ENCODE measurements at places on chromosomes 13 and 19.
A peak's percentile ranks its signal among the peaks of the same experiment; 100 is the strongest.

DNA sequence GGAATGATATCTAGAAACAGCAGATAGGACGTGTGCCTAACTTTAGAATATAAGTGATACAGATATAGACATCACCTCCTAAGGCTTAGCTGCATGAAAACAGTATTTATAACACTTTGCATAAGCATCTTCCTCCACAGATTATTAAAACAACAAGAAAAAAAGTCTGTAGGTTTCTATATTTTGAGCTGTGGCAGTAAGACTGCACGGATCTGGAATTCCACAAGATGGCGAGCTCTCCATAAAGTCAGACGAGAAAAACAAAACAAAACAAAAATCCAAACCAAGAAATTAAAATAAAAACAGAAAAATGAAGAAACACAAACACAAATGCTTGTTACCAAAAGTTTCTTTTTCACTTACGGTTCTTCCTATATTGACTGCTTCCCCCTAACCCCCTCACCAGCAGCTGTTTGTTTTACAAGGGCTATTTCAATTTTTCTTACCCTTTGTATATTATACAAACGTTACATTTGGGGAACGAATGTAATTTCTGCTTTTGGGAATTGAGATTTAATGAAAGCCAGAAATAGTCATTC lies 285.8 kb downstream of the MYO16 start:
- peak; percentile 48 for DNase-seq

DNA sequence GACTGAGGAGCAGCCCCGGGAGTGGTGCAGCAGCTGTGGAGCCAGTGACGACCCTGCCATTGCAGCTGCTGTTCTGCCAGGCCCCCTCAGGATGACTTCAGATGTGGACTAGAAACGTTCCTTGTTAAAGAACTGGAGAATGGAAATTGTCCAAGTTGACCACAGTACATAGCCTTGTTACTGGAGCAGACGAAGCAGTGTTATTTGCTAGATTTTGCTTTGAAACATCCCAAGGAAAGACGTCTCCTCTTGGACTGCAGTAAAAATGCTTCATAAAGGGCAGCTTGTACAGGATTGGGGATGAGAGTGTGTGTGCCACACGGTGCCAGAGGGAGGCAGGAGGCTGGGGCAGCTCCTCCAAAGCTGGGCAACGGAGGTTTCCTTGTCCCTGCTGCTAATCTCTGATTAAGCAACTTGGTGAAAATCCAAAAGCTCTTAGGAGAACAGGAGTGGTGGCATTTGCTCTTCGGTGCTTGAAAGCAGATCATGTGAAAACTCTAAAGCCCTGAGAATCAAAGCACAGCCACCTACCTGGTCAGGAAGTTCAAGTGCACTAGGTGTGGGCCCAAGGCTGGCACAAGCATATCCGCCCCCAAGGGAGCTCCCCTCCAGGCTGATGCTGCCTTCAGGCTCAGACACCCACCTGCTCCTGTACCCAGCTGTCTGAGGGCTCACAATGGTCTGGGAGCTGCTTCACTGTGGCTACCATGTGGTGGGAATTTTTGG lies 34.5 kb downstream of the SHISA2 start:
- DNase-seq: no peak

- DNase-seq: no peak
These were observed 59.5 kb upstream of the ADGRL1 start for GRCh38 chr19:14265290-14266036.

GRCh38 chr19:16112778-16113177 lies 1.1 kb downstream of the RAB8A start:
- DNase-seq: no peak

- peak; percentile 36 for DNase-seq
These were observed 11.3 kb upstream of the ITM2B start for GRCh38 chr13:48221686-48222187.
